ENCODE measurements at places on chromosomes 6 and 20.
A peak's percentile ranks its signal among the peaks of the same experiment; 100 is the strongest.

GRCh38 chr6:150730801-150731457 is 131.2 kb downstream of the PLEKHG1 start:
- no peak for DNase-seq

DNA sequence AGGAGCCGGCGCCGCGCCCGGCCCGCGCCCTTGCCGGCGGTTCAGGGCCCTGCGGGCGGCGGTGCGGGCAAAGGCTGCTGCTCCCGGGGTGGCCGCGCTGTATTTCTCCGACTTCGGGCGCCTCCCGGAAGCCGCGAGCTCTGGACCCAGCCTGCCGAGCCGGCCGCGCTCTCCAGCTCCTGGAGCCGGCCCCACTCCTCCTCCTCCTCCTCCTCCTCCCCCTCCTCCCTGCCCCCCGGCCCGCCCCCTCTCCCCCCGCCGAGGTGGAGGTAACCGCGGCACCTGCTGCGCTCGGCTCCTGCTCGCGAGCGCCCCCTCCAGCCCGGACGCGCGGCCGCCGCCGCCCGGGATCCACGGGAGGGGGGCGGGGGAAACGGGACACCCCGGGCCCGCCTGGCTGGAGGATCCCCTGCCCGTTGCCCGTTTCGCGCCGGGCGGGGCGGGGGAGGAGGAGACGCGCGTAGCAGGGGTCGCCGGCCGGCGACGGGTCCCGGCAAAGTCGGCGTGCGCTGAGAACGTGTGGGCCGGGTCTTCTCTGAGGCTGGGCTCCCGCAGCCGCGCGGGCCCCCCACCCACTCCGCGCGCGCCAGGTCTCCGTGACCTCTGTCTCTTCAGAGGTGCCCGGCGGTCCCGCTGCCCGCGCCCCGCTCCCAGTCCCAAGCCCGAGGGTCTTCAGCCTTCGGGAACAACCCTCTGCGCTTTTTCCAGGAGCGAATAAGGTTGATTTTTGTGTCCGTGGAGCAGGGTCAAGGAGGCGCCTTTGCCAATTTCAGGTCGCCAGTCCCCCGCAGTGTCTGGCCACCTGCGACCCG is at the start of gene SLC22A23:
TSS of gene SLC22A23 (minus strand) at position 153 of the 812 bp plus-strand sequence. CDS start 491 bp downstream, outside the sequence.
- peak; percentile 78 for DNase-seq

GRCh38 chr6:161658211-161658610 is 384.4 kb upstream of the AGPAT4 start:
- DNase-seq = no peak

GRCh38 chr6:41356825-41357224 is 21.4 kb downstream of the NCR2 start:
- DNase-seq = no peak

DNA sequence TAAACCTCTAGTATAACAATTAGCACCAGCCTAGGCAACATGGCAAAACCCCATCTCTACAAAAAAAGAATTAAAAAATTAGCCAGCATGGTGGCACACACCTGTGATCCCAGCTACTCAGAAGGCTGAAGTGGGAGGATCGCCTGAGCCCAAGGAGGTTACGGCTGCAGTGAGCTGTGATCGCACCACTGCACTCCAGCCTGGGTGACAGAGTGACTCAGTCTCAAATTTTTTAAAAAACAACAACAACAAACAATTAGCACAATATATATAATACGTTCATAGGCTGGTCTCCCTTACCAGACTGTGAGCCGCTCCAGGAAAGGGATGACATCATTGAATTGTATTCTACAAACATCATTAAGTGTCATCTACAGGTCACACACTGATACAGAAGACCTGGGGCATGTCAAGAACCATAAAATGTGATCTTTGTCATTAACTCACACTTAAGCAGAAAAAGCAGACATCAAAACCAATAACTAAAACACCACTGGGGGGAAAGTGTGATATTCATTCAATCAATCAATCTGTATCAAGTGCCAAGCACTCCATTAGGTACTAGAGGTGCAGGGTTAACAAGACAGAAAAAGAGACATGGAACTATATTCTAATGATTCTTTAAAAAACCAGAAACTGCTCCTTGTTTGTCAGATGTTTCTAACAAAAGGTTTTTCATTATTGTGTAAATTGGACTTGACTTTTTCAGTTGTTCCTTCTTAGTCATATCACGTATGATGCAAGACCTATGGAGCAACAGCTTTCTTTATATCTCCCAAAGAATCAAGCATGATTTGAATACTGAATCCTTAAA is 17.8 kb downstream of the MAP3K5 start:
- DNase-seq = no peak

GRCh38 chr6:90186637-90187371 is 109.8 kb downstream of the BACH2 start:
- DNase-seq = no peak

GRCh38 chr6:21026576-21027273 is 492.5 kb downstream of the CDKAL1 start:
- no peak for DNase-seq

DNA sequence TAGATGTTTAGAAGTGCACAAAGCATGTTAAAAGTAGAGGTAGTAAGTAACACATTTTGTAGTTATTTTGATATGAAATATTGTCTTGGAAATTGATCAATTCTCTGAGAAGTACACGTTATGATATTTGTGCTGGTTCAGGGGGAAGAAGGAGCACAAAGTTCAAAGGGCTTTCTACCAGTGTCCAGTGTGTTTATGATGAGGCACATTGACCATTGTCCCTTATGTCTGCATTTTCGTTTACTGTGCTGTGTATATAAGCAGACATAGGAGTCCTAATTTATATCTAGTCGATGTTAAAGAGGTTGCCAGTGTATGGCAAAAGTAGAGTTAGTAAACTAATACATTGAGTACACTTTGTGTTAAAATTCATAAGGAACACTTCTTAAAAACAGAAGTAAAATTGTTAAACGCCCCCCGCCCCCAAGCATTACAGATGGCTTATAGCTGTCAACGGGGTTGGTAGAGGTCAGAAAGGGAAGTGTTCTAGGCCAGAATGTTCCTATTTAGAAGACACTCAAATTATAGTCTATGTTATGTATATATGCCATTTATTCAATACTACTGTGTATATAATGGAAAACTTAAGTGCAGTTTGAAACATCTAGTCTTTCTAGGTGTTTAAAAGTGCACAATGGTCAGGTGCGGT is 13.3 kb upstream of the HMGN4 start:
- DNase-seq = no peak

DNA sequence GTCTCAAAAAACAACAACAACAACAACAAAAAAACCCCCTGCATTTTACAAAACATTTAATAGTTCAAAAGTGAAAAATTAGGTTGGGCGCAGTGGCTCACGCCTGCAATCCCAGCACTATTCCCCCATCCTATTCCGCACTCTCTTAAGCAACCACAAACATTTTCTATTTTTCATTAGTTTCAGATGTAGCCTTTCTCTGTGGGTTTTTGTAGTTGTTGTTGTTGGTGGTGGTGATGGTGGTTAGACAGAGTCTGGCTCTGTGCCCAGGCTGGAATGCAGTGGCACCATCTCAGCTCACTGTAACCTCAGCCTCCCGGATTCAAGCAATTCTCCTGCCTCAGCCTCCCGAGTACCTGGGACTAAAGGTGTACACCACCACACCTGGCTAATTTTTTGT is 6.4 kb upstream of the GMNN start:
- no peak for DNase-seq

DNA sequence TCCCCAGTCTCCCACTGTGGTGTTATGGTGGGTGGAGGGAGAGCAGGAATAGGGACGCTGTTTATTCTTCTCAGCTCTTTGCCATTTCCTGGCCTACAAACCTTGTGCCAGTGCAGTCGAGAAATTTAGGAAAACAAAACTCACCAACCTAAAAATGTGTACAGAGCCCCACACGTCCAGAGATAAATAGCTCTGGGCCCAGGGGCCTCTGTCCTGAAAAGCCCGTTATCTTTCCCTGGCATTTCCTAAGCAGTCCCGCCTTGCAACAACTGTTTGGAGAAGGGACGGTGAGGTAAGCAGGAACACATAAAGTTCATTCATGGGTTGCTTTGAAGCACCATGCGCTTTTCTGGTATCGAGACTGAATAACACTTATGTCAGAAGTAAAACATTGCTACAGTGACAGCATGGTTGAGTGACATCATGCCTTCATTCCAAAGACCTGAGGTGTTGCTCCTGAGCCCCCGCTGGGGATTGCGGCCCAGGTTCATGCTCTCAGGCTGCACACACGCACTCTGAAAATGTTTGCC is 80.1 kb upstream of the NXT1 start:
- no peak for DNase-seq

GRCh38 chr6:37679539-37680476 is 17.9 kb downstream of the MDGA1 start:
- no peak for DNase-seq

GRCh38 chr20:4835244-4836177 is 113.8 kb downstream of the PRND start:
- DNase-seq = no peak

- DNase-seq = no peak
These were observed 137.7 kb downstream of the RCAN2 start for GRCh38 chr6:46353528-46353927.

DNA sequence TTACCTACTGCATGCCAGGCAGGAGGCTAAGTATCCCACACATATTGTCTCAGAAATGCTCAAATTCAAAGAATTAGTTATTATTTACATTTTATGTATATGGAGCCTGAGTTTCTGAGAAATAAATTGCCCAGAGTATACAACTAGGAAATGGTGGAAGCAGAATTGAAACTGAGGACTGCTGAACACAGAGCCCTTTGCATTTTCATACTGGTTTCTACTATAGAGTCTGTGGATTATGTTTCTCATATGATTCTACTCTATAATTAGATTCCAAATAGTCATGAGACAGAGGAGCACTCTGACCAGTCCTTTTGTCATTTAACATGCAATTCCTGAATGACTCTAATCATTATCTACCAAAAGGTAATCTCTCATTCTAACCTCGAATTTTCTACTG is 254.3 kb downstream of the LMBRD1 start:
- no peak for DNase-seq

- DNase-seq = no peak
These were observed 160.8 kb downstream of the TBXT start for GRCh38 chr6:166006900-166007301.

- DNase-seq = no peak
These were observed 349.0 kb downstream of the PRL start for GRCh38 chr6:21947731-21948386.

- DNase-seq = no peak
These were observed 29.2 kb downstream of the SGK1 start for GRCh38 chr6:134288538-134289203.

DNA sequence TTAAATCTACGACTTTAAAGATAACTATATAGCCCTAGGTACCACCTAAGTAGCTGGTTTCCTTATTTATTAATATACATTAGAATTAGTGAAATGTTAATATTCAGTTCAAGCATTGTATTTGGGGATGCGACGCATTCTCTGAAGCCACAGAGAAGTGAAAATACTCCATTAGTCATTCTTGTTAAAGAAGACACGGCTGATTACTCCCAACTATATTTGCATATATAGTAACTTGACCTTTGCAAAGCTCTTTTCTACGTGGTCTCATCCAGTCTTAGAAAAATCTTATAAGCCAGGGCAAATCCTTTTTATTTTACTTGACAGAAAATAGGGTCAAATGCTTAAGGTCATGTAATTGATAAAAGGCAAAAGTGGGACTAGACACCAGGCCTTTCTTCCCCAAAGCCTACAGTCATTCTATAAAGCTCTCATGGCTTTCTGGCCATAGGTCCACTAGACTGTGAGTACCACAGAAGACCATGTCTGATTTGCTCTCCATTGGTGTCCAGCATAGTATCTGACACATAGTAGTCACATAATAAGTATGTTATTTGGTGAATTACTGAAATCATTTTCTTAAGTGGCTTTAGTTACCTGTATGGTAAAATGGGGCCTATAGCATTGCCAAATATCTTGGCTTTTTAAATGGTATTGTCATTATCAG is 11.3 kb downstream of the ZHX3 start:
- DNase-seq = no peak

GRCh38 chr20:51404297-51405060 is 138.0 kb downstream of the NFATC2 start:
- DNase-seq = no peak

DNA sequence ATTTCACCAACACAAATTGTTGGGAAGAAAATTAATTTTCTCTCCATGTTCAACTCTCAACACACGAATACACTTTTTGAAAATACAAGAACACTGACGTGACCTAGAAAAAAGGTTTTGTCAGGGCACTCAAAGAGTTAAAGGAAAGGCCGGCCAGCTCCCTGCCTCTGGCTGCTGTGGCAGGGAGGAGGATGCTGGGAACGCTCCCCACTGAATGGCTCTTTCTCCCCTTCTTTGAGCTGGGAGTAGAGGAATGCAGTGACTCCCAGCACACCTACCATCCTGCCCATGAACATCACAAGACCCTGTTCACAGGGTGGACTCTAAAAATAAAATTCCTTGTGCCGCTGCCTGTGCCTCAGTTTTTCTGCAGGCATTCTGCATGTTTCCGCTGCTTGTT is 47.0 kb downstream of the MAP3K5 start:
- DNase-seq = no peak

GRCh38 chr6:52063584-52064344 is 23.6 kb downstream of the PKHD1 start:
- DNase-seq = no peak

GRCh38 chr6:163335671-163336545 is 78.6 kb upstream of the QKI start:
- no peak for DNase-seq

GRCh38 chr20:5211803-5212714 is 85.3 kb downstream of the CDS2 start:
- DNase-seq = no peak

DNA sequence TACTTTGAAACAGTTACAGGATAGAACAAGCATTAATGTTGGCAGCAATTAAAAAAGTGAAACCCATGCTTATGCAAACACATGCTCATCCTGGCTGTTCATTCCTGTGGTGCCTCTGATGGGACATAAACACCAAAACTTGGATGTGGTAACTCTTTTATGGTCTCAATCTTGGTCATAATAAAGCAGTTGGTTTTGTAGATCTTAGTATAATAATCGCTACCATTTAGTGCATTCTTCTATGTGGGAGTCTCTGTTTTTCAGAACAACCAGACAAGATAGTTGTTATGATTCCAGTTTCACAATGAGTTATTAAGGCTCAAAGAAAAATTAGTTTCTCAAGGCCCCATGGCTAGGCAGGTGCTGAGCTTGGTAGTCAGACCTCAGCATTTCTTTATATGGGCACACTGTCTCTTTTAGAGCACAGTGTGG is 184.0 kb downstream of the UTRN start:
- no peak for DNase-seq

- DNase-seq = no peak
These were observed 85.3 kb upstream of the FYN start for GRCh38 chr6:111958534-111958933.

- no peak for DNase-seq
These were observed 206.0 kb downstream of the CDC5L start for GRCh38 chr6:44593539-44593944.

Data from D721Med (cell line).